ENCODE measurements at places on chromosomes 2 and 18. TPM values are rescaled to one million over a fixed set of nuclear protein-coding genes. Genes with fewer than 3 reads are reported as not detected.

MC4R gene
- not detected for total RNA-seq

- no peak for DNase-seq
- H3K36me3 ChIP-seq = no peaks in the 10 kb centered on the region
- H3K27me3 ChIP-seq = no peaks in the 10 kb centered on the region
Observed at GRCh38 chr2:22628221-22628620, 756.8 kb upstream of the KLHL29 start.

DNA sequence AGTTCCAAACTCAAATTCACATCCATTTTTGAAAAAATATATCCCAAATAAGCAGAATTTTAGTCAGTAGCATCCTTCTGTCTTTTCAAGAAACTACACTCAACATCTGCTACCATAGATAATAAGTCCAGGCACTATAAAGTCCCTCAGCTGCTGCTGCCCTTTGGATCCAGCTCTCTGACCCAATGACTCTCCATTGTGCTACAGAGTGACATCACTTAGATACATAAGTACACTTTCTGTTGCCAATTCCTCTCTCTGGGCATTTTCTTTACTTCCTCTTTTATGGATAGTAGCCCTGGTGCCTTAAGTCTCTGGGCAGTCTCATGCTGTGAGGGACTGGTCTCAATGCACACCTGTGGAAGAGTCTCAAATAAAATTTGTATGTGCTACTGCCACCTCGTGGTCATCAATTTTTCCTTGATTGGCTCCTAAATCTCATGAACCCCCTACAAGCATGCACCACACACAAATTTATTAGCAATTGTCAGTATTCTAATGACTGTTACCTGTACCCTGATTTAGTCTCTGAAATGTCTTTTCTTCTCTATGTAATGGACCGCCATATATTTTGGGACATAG lies 219.2 kb downstream of the LRP1B start:
- H3K4me3 ChIP-seq = no peak overlapping the region
- DNase-seq = peak; percentile 14
- no peaks in the 10 kb centered on the region for H3K27me3 ChIP-seq
- H3K36me3 ChIP-seq = no peaks in the 10 kb centered on the region

GRCh38 chr2:202017940-202018339 lies 15.7 kb upstream of the FZD7 start:
- H3K27ac ChIP-seq = no peak overlapping the region
- peaks cover 5% of the 10 kb centered on the region for H3K27me3 ChIP-seq
- no peak for DNase-seq
- no peaks in the 10 kb centered on the region for H3K36me3 ChIP-seq

GRCh38 chr2:27408601-27409320 lies 630 bp downstream of the PPM1G start:
- peaks cover 2% of the 10 kb centered on the region for H3K27me3 ChIP-seq
- peak; percentile 49 for DNase-seq
- peak overlapping the region; percentile 80 for H3K27ac ChIP-seq
- H3K4me3 ChIP-seq = peak overlapping the region; percentile 86
- peaks cover 21% of the 10 kb centered on the region for H3K36me3 ChIP-seq

GRCh38 chr18:9516437-9517064 lies 41.2 kb downstream of the RALBP1 start:
- no peak overlapping the region for H3K4me3 ChIP-seq
- peaks cover 15% of the 10 kb centered on the region for H3K36me3 ChIP-seq
- H3K4me1 ChIP-seq = peaks cover 5% of the 10 kb centered on the region
- no peaks in the 10 kb centered on the region for H3K27me3 ChIP-seq
- H3K27ac ChIP-seq = no peak overlapping the region
- DNase-seq = peak; percentile 8

DNA sequence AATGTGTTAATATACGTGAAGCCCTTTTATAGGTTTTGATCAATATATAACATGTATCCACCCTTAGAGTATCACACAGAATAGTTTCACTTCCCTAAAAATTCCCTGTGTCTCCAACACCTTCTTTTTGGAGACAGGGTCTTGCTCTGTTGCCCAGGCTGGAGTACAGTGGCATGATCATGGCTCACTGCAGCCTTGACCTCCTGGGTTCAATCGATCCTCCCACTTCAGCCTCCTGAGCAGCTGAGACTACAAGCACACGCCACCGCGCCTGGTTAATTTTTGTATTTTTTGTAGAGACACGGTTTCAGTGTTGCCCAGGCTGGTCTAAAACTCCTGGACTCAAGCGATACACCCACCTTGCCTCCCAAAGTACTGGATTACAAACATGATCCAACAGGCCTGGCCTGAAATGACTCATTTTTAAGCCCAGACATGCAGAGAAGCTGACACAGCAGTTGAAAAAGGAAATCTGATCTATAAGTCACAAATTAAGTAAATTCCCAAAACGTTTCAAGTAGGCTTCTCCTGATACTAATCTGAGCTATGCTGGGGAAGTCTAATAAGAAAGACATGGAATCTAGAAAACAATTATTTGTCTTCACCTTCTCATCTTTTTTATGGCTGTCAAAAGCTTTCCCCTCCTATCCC lies 2.9 kb downstream of the DUSP11 start:
- peaks cover 34% of the 10 kb centered on the region for H3K36me3 ChIP-seq
- no peaks in the 10 kb centered on the region for H3K27me3 ChIP-seq
- no peak for DNase-seq
- H3K27ac ChIP-seq = peak overlapping the region; percentile 42
- no peak overlapping the region for H3K4me3 ChIP-seq

DNA sequence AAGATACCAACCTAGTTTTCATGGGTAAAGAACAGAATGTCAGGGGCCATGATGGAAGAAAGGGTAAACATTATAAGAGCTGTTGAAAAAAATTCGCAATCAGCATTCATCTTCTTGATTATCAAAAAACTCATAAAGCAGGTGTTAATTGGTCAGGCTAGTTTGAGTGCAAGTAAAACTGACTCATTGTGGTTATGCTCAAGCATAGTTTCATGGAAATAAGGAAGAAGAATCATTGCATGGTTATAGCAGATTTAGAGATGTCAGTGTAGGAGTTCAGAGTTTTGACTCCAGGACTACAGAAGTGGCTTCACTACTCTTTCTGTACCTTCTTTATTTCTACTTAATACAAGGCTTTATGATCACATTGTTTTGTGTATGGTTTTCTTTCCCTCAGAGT lies 26.9 kb upstream of the CDH19 start:
- H3K4me1 ChIP-seq = no peaks in the 10 kb centered on the region
- H3K36me3 ChIP-seq = no peaks in the 10 kb centered on the region
- H3K27ac ChIP-seq = no peak overlapping the region
- H3K27me3 ChIP-seq = no peaks in the 10 kb centered on the region
- DNase-seq = no peak

- no peak overlapping the region for H3K4me3 ChIP-seq
- H3K36me3 ChIP-seq = no peaks in the 10 kb centered on the region
- peaks cover 10% of the 10 kb centered on the region for H3K27me3 ChIP-seq
- no peak overlapping the region for H3K27ac ChIP-seq
- DNase-seq = no peak
Observed at GRCh38 chr2:234991290-234991689, 39.5 kb downstream of the SH3BP4 start.

DNA sequence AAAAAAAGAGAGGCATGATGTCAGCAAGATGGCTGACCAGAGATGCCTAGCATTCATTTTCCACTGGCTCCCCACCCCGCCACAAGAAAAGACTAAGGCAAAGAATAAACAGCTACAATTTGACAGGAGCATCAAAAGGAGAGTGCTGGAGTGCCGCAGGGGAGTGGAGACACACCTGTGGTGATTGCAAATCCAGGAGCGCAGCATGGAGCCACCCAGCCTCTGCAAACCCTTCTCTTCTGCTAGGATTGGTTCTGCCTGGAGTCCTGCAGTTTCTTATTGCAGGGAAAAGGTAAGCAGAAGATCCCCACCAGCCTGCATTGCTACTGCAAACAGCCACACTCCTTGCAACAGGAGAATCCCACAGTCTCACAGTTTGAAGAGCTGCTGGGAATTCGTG lies 26.1 kb downstream of the BOLL start:
- no peaks in the 10 kb centered on the region for H3K4me1 ChIP-seq
- no peak overlapping the region for H3K27ac ChIP-seq

GRCh38 chr2:112055730-112056625 lies 909 bp downstream of the TMEM87B start:
- DNase-seq = peak; percentile 54
- peaks cover 10% of the 10 kb centered on the region for H3K36me3 ChIP-seq
- peaks cover 29% of the 10 kb centered on the region for H3K4me1 ChIP-seq
- H3K4me3 ChIP-seq = peak overlapping the region; percentile 79
- H3K27ac ChIP-seq = peak overlapping the region; percentile 89
- no peaks in the 10 kb centered on the region for H3K27me3 ChIP-seq

- no peak overlapping the region for H3K27ac ChIP-seq
- peaks cover 28% of the 10 kb centered on the region for H3K4me1 ChIP-seq
- DNase-seq = no peak
- H3K27me3 ChIP-seq = no peaks in the 10 kb centered on the region
- H3K4me3 ChIP-seq = no peak overlapping the region
Observed at GRCh38 chr18:75067996-75068645, 140.8 kb downstream of the PTGR3 start.

DNA sequence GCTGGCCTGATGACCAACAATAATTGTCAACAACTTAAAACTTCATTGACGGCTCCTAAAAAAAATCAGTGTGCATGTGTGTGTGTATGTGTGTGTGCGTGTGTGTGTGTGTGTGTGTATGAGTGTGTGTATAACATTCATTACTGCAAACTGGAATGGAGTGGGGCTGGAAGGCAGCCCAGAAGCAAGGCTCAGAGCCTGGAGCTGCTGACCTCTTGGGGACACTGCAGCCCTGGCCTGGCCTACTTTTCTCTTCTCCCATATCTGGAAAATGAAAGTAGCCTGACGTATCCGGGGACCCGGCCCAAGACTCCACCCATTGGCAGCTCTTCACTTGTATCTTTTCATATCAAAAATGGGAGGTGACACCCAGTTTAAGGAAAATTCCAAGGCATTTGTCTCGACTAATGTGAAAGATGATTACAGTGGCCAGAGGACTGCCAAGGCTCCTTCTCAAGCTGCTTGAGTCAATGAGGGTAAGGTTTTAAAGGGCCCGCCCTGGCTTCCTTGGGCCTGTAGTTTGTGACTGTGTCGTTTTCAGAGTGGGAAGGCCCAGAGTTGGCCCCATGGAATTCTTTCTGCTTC lies 72.4 kb upstream of the IL1R1 start:
- H3K4me1 ChIP-seq = peaks cover 8% of the 10 kb centered on the region
- DNase-seq = no peak
- H3K27ac ChIP-seq = no peak overlapping the region

NXPH2 gene
- total RNA-seq = not detected

GRCh38 chr18:58370038-58370580 lies 258.8 kb downstream of the ALPK2 start:
- no peak overlapping the region for H3K4me3 ChIP-seq
- no peaks in the 10 kb centered on the region for H3K4me1 ChIP-seq
- peaks cover 2% of the 10 kb centered on the region for H3K36me3 ChIP-seq
- H3K27me3 ChIP-seq = no peaks in the 10 kb centered on the region
- DNase-seq = no peak
- no peak overlapping the region for H3K27ac ChIP-seq

GRCh38 chr2:235860111-235860510 lies 308.1 kb downstream of the GBX2 start:
- no peaks in the 10 kb centered on the region for H3K36me3 ChIP-seq
- DNase-seq = no peak
- H3K4me1 ChIP-seq = no peaks in the 10 kb centered on the region
- no peak overlapping the region for H3K4me3 ChIP-seq

DNA sequence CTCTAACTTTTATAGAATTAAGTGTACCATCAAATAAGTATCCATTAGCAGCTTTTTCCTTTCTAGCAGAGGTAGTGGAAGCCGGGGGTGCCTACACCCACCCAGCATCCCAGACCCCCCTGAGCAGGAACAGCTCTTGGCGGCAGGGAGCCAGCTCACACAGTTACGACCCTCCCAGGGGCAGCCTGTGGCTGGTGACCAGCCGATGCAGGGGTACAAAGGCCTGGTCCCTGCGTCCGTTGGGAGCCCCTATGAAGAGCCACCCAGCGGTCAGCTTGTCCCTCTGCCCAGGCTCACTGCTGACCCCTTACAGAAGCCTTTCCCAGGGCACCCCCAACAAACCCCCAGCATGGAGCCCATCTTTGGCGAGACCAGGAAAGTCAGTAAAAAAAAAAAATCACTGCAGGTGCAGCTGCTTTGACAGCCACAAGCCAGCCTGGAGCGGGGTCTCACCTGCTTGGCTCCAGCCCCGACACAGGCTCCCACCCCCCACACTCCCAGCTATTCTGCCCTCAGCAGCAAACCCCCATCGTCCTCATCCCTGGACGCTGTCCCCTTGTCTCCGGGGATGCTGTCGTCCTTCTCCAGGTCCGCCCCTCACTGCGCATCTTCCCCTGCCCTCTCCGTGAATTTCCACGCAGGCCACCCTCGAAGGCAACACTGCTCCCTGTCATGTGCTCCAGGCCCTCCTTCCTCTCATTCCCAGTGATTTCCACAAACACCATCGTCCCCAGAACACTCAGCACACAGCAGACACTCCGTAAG lies 43.1 kb downstream of the GPC1 start:
- DNase-seq = no peak
- H3K4me1 ChIP-seq = no peaks in the 10 kb centered on the region
- no peaks in the 10 kb centered on the region for H3K27me3 ChIP-seq
- peaks cover 17% of the 10 kb centered on the region for H3K36me3 ChIP-seq
- no peak overlapping the region for H3K4me3 ChIP-seq

SOWAHC gene
- total RNA-seq = 0.29 TPM

DNA sequence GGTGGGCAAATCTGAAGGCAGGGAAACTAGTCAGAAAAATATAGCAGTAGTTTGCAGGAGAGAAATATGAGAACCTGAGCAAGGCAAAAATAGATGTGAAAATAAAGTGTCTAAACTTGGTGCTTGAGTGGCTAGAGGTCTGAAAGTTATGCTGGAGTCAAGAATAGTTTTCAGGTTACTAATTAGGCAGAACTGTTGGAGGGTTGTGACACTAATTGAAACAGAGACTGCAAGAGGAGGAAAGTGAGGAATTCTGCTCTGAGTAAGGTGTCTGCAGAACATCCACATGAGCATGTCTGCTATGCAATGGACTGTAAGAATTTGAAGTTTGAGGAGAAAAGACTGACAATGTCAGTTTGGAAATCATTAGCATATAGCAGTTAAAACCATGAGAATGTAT lies 444.0 kb upstream of the LRRTM1 start:
- no peaks in the 10 kb centered on the region for H3K27me3 ChIP-seq
- no peak for DNase-seq
- H3K27ac ChIP-seq = no peak overlapping the region
- no peak overlapping the region for H3K4me3 ChIP-seq

UGT1A10 gene
- total RNA-seq = not detected

REG1B gene
- total RNA-seq = not detected

DNA sequence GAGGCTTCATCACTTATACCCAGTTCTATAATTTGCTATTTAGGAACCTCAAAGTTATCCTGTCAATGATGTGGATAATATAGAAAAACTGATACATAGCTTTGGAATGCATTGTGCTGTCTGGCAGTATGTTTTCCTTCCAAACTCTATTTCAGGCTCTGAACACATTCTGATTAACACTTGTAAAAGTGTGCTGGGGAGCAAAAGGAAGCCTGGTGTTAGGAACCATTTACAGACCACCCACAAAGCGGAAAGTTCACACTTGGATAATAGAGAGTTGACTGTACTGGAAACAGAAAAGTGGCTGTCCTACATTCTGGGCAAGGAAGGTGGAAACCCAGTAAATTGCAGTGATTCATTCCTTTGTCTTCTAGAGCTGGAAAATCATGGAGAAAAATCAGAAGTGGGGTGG lies 114.5 kb upstream of the ZFP36L2 start:
- peaks cover 19% of the 10 kb centered on the region for H3K36me3 ChIP-seq
- peaks cover 7% of the 10 kb centered on the region for H3K4me1 ChIP-seq
- no peak overlapping the region for H3K27ac ChIP-seq
- H3K27me3 ChIP-seq = no peaks in the 10 kb centered on the region
